ENCODE measurements at places on chromosomes 16 and 17. TPM values are rescaled to one million over a fixed set of nuclear protein-coding genes. Genes with fewer than 3 reads are reported as not detected.

Gene TNFRSF17
- total RNA-seq: 0.10 TPM

Gene CACNG3
- total RNA-seq: not detected

Gene ZNF750
- not detected for total RNA-seq

Gene BICDL2
- 0.40 TPM for total RNA-seq

Gene FBXW10
- not detected for total RNA-seq

Gene PYDC1
- total RNA-seq: not detected

Gene CHD9
- 56.8 TPM for total RNA-seq

Gene CTRB1
- total RNA-seq: not detected

Gene KRTAP2-1
- total RNA-seq: not detected

Gene CCL5
- not detected for total RNA-seq

Gene HSPB9
- total RNA-seq: 0.07 TPM

Gene PRPF8
- total RNA-seq: 149 TPM

Gene HOXB13
- total RNA-seq: not detected
